Stimulated activated CD8-positive, alpha-beta memory T cell treated with anti-CD3 and anti-CD28 coated beads, Interleukin-4, amount 100 ng/mL, for 4 hours (primary cell): ENCODE measurements at places on chromosomes 1 and 21.

DNA sequence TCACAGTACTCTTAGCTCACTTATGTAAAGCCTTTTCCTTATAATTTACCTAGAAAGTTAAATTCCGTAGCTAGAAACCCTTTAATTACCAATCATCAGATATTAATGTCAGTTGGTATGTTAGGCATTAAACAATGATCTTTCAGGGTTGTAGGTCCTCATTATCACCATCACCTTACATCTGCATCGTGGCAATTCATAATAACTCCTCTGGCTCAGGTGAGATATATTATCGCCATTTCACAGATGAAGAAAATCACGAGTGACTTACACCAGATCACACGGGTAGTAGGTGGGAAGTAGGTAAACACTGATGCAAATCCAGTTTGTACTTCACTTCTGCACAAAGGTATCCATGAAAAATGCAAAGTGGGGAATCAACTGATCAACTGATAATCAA, 639 bp downstream of the NUP133 start:
- no peak for DNase-seq

- no peak for DNase-seq
Measured at GRCh38 chr1:67753776-67754525, 69.0 kb downstream of the GADD45A start.

DNA sequence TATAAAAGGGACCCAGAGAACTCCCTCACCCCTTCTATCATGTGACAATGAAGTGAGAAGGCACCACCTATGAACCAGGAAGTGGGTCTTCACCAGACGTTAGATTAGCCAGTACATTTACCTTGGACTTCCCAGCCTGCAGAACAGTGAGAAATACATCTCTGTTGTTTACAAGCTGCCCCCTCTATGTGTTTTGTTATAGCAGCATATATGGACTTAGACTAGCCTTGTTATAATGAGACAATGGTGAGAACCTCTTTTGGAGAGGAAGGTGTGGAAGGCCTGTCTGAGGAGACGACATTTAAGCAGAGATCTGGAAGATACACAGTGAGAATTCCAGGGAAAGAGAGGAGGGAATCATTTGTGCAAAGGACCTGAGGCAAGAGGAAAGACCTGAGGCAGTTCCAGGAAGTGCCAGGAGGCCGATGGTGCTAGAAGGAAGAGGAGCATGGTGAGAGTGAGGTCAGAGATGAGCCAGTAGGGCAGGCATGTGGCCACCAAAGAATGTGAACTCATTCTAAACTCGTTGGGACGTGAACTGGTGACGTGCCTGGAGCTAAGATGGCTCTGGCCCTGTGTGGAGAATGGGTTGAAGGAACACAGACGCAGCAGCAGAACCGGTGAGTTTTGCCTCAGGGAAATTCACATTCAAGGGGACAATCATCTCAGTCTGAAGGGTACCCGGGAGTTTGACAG, 98.9 kb upstream of the IRF2BP2 start:
- DNase-seq = no peak

DNA sequence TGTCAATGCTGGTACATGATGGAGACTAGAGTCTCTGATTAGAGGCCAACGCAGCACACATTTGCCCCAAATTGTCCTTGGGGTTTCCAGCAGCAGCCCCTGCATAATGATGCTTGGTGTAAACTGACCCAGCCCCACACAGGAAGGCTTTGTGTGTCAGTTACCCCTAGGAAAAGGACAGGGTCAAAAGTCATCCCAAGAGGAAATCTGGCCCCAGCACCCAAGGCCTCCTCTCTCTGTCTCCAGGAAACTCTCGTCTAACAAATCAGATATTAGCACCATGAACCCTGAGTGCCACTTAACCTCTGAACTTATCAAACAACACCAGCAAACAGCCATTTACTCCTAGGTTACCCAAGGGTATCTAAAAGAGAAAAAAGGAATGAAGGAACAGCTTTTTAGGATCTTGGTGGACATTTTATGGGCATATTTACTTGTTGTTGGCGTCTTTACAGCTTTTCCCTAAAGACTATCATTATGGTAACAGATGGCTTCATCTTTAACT, 84.5 kb downstream of the PSMG1 start:
- DNase-seq = no peak

- no peak for DNase-seq
Measured at GRCh38 chr1:78894811-78895210, 111.7 kb downstream of the ADGRL4 start.

- no peak for DNase-seq
Measured at GRCh38 chr1:55363268-55363667, 148.1 kb upstream of the USP24 start.

DNA sequence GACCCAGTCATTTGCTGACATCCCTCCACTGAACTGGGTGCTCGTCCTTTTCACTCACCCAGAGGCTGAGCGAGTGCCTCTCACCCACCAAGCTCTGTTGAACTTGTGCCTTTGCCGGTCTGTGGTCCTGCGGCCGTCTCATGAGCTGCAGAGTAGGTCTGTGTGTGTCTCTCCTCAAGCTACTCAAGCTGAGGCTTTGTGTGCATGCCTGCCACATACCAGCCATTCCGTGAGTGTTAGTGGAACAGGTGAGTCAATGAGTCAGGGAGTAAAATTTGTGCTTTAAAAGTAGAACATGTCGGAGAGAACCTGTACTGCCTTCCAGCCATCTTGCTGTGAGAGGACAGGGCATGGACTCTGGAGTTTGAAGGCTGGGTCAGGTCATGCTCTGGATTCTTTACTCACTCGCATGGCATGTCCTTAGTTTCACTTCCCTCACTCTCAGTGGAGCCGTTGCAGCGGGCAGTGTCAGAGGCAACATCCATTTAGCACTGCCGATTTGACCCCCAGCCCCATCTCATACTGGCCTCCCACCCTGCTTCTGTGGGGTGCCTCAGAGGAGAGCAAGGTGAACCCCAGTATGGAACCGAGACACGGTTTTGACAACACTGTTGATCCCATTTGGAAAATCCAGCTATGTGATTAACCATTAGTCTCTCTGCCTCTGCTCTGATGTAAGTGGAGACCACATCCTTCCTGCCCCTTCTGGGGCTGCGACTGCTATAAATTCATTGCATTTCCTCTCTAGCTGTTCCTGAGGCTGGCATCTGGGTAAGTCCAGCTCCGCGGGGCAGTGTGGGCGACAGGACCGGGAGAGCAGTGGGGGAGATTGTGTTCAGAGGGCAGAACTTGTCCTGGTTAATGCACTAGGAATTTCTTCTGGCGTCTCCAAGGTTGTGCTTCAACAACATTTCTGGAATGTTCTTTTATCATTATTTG, at the start of gene NLRP3:
Gene NLRP3, plus strand, starts transcription at position 751 of the 939 bp plus-strand sequence. CDS start 2,628 bp downstream, outside the sequence.
- DNase-seq = peak; percentile 10

GRCh38 chr1:29756901-29757725, 520.8 kb downstream of the PTPRU start:
- no peak for DNase-seq

- DNase-seq = no peak
Measured at GRCh38 chr21:29762570-29763082, 177.2 kb downstream of the GRIK1 start.

GRCh38 chr1:27237112-27237511, 2.7 kb downstream of the WDTC1 start:
- DNase-seq = no peak

DNA sequence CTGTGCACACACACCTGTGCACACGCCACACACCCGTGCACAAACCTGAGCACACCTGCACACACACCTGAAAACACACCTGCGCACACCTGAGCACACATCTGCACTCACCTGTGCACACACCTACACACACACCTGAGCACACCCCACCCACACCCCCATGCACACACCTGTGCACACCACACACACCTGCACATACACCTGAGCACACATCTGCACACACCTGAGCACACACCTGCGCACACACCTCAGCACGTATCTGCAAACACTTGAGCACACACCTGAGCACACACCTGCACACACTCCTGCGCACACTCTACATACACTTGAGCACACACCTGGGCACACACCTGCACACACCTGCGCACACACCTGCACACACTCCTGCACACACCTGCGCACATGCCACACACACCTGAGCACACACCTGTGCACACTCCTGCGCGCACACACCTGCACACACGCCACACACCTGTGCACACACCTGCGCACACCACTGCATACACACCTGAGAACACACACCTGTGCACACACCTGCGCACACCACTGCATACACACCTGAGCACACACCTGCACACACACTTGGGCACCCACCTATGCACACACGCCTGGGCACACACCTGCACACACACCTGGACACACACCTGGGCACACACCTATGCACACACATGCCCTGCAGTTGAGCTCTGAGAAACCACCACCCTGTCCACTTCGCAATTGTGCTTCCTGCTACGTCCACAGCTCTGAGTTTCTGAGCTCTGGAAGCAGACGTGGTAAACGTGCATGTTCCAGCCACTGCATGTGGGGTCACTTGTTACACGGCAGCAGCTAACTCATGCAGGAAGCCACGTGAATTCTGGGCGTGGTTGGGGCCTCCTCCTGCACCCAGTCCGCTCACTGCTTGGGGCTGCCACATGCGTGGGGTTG, 8.0 kb upstream of the C1orf159 start:
- DNase-seq = no peak

DNA sequence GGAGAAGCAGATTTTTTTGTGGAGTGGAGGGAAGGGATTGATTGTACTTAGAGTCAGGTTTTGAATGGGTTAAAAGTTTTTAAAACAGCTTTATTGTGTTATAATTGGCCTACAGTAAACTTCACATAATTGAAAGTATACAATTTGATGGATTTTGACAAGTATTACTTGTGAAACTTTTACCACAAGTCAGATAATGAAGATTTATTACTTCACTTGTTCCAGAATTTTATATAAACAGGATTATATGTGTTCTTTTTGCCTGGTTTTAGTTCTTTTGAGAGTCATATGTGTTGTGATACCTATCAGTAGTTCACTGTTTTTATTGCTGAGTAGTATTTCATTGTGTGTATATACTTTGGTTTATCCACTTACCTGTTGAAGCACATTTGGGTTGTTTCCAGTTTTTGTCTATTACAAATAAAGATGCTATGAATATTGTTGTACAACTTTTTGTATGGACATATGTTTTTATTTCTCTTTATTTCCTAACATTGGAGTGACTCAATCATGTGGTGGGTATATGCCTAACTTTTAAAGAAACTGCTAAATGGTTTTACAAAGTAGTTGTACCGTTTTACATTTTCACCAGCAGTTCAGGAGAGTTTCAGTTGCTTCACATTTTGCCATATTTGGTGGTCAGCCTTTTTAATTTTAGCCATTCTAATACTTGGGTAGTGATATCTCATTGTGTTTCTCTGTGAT, 71.0 kb downstream of the DYRK1A start:
- DNase-seq = no peak

DNA sequence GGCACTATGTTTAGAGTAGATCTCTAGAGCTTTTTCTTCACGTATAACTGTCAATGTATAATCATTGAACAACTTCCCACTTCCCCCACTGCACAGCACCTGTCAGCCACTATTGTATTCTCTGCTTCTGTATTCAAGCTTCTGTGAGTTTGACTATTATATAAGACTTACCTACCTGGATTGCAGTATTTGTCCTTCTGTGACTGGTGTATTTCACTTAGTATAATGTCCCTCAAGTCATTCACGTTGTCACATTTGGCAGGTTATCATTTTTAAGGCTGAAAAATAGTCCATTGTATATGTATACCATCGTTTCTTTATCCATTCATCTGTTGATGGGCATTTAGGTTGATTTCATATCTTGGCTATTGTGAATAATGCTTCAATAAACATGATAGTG, 969.5 kb upstream of the B3GALT2 start:
- DNase-seq = no peak

GRCh38 chr1:221723018-221723847, 18.7 kb downstream of the DUSP10 start:
- DNase-seq = no peak

DNA sequence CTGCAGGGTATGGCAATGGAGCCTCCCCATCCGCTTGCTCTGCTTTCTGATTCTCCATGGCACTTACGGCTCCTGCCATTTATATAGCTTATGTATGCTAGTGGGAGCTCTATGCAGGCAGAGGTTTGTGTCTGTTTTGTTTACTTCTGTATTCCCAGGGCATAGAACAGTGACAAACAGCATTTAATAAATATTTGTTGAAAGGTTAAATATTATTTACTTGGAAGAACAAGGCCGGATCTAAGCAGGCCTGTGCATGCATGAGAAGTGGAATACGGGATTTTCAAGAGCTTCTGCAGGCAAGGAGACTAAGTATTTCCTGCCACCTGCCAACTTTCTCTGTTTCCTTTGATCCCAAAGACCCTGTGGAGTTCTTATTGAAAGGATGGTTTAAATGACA, 90.7 kb downstream of the XCL2 start:
- no peak for DNase-seq

DNA sequence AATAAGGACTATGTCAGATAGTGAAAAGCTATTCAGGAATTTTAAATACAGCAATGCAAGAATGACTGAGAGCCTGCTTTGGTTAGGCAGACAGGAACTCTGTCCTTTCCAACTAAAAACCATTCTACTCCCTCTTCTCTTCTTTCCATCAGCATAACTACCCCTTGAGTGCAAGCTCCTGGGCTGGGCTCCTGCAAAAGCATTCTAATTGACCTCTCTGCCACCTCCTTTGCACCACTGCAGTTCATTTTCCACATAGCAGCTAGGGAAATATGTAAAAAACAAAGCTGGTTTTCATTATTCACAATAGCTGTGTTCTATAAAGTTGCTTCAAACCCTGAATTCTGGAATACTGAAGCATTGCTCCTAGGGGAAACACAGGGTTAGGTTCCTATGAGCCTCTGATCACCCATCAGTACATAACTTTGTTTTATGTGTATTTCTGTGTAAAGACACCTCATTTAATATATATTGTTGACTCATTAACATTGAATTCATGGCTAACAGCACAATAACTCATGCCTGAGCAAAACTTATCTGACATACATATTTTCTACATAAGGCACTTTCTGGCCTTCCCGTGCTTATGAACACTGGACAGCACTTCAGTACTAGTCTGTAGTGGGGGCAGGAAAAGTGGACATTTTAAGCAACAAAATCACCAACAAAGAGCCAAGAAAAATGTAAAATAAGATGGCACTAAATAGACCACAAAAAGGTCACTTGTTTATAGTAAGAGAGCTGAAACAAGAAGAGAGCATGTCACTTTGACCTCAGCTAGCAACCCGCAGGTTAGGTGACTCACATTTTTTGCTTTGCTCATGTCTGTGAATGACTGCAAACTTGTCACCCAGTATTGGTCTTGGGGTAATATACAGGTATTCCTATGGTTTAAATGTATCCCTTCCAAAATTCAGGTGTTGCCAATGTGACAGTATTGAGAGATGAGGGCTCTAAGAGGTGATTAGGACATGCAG, 57.9 kb upstream of the IRF2BP2 start:
- DNase-seq = no peak

GRCh38 chr1:89274411-89274857, 1.8 kb upstream of the GBP5 start:
- no peak for DNase-seq

- peak; percentile 46 for DNase-seq
Measured at GRCh38 chr1:169711469-169712308, at the start of gene SELL. Gene SELL, minus strand, starts transcription at chr1:169711620. Its CDS starts 122 bp downstream, at chr1:169711498.

DNA sequence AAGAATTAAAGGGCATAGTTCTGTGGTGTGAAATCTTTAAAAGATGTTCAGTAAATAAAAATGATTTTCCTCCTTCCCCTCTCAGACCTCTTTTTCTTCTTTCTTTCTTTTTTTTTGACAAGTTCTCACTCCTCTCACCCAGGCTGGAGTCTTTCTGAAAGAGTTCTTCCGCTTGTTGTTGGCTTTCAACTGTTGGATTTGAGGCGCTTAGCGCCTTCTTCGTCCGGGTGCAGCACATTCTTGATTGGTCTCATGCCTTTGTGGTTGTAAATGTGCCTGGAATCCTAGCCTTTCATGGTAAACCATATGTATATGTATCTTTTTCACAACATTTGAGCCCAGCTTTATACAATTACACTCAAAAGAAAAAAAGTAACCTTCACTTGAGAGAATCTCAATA, 980 bp upstream of the METTL18 start:
- DNase-seq = no peak

- no peak for DNase-seq
Measured at GRCh38 chr1:179288977-179289376, 4.6 kb upstream of the SOAT1 start.
